ENCODE measurements at places on chromosomes 5 and 9.

GRCh38 chr5:50962934-50963872, 296.8 kb downstream of the PARP8 start:
- peak; percentile 63 for DNase-seq

- no peak for DNase-seq
Measured at GRCh38 chr5:148861088-148861487, 34.7 kb downstream of the ADRB2 start.

DNA sequence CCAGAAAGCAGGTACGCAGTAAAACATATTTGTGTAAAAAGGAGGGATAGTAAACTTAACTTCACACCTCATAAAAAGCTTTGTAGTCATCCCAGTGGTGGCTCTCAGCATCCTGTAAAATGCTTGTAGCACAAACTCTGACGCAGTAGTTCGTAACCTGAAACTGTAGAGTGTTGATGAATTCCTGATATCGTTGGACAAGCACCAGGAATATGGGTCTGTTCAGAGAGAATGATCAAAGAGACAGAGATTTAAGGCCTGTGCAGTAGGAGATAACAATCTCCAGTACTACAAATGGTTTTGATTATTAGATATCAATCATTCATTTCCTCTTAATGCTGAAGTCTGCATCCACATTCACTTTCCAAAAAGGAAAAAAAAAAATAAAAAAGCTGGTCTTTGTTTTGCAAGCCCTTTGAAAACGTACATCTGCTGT, 148.5 kb downstream of the KIAA0825 start:
- no peak for DNase-seq

- no peak for DNase-seq
Measured at GRCh38 chr5:11700391-11700790, 203.9 kb downstream of the CTNND2 start.

DNA sequence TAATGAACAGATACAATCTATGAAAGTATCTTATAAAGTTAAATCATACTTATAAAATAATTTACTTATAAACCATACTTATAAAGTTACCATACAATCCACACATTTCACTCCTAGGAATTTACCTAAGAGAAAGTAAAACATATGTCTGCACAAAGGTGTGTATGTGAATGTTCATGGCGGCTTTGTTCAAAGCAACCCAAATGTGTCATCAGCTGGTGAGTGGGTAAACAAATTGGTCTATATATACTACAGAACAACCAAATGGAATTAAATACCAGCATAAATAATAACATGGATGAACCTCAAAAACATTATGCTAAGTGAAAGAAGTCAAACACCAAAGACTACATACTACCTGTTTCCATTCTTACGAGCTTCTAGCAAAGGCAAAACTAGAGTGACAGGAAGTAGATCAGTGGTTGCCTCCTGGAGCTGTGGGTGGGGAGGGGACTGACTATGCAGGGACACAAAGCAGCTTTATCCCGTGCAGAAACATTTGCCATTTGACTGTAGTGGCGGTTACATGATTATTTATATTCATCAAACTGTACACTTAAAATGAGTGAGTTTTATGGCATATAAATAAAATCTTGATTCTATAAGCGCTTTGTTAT, 10.6 kb downstream of the TRAF1 start:
- no peak for DNase-seq

- no peak for DNase-seq
Measured at GRCh38 chr5:78751872-78752271, 103.3 kb upstream of the LHFPL2 start.

- DNase-seq = no peak
Measured at GRCh38 chr5:35881758-35882157, 25.1 kb downstream of the IL7R start.

GRCh38 chr5:53369681-53370080, 110.7 kb upstream of the FST start:
- DNase-seq = no peak

DNA sequence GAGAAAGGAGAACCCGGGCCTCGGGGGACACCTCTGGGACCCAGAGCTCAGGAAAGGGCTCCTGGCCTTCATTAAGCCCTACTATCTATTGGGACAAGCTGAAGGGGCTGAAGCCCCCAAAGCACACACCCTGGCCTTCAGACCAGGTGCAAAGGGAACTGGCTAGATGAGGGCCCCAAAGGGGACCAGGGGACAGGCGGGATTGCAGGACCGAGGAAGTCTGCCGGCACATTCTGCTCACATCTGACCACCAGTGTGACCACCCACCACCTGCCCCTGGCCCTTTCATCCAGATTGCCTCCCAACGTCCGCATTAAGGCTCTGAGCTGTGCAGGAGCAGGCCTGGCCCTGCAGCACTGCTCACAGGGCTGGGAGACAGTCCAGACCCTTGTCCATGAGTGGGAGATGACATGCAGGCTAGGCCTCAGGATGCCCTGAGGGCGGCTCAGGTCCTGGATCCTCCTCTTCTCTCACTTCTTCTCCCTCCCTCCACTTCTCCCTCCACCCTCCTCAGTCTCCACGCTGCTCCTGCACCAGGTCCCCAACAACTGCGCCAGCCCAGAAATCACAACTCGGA, 19.2 kb downstream of the PSD2 start:
- DNase-seq = no peak

GRCh38 chr5:112737070-112737462, 619 bp upstream of the APC start:
- DNase-seq = no peak

DNA sequence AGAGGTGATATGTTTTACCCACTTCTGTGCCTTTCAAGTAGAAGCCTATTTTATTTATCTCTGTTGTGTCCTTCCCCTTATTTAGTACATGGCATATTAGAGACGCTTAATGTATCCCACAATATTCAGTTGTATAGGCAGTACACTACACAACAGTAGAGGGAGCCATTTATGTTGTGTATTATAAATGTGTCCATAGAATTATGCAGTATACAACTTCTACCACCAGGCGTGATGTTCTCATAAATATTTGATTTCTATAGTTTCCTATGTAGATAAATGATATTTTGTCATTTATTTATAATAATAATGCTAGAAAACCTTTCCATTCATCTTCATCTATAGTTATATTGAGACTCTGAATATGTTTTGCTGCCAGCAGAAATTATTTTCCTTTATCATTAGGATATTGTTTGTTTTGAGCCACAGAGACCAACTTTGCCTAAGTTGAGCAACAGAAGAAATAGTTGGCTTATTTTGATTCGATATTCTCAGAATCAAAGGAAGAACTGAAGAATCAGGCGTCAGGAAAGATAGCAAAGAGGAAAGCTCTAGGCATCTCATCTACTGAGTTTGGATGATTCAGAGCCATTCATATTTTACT, 81.7 kb downstream of the ADAMTS19 start:
- DNase-seq = peak; percentile 68

DNA sequence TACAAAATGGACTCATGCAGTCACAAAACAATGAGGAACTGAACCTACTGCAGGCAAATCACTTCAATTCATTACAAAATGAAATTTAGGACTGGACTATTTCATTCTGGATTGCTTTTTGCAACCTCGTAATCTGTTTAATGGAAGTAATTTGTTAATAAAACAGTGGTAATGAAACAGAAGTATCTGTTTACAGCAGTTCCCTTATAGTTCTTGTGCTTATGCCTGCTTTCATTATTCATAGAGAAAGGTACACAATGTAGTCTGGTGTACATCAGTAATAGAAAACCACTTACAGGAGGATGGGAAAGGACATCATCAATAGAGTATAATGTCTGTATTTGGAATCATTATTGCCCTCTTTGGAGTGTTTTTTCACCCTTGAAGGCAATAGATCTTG, 389.2 kb upstream of the NUDT12 start:
- no peak for DNase-seq

DNA sequence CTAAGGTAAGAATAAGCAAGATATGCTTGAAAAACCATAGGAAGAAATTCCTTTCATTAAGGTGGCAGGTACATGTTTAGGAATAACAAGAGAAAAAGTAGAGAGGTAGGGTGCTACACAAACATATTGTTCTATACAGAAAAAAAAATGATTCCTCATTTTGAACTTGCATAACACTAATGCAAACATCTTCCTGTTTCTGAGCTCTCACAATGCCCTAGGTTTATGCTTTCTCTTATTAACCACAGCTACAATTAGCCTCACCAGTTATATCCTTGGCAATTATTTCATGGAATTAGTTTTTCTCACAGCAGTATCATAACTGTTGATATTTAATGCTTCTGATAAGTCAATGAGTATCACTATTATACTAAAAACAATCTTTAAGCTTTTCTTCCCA, 20.7 kb downstream of the CEMIP2 start:
- no peak for DNase-seq

DNA sequence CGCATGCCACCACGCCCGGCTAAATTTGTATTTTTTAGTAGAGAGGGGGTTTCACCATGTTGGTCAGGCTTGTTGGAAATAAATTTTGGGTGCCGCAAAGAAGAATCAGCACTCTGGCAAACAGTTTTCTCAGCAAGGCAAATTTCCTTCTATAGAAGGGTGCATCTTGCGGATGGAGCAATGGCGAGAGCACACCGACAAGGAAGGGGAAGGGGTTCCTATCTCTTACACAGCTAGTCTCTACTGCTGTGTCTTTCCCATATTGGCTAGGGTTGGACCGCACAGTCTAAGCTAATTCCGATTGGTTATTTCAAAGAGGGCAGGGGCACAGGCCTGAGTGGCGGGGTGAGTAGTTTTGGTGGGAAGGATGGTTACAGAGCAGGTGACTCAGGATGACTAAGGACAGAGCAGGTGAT, 707 bp downstream of the GTF3C5 start:
- DNase-seq = peak; percentile 19

DNA sequence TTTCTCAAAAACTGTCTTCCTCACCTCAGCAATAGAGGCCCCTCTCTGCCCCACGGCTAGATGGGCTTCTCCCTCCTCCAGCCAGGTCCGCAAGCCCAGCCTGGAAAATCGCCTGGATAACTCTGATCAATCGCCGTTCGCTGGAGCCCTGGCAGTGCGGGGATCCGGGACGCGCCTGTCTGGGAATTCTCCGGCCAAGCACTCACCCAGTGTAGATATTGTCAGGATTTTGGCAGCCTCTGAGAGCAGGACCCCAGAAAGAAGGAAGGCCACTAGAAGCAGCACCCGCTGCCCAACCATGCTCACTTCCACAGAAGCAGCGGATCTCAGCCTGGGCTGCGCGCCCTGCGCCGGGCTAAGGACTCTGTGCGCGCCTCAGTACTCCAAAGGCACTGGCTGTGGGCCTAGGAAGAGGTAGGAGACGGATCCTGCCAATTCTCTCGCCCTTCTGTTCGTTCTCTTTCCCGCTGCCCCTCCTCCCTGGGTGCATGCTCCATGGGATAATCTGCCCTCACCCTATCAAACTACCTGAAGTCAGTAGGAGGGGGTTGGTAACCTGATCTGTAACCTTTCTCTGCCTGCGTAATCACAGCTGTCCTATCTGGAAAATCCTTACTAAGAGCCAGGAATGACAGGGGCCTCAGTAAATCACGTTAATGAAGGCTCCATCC, at the start of gene UGT3A1:
Gene UGT3A1, minus strand, starts transcription at position 450 of the 671 bp plus-strand sequence. Its CDS starts 150 bp downstream, at position 300.
- DNase-seq = no peak

DNA sequence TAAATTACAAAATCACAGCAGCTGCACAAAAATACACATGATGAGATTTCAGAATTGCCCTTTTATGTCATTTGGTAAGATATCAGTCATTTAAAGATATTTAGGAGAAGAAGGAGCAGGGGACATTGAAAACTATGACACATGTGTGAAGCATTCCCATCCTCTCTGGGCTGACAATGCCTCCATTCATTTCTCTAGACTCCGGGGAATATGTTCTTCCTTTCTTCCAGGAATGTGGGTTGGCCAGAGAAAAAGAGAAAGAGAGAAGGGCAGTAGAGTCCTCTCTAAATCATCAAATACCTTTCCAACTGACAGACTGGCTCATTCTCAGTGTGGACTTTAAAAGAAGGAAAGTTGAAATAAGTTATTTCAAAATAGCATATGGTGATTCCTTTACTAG, 205.6 kb upstream of the ADAMTSL1 start:
- peak; percentile 30 for DNase-seq

GRCh38 chr9:129597355-129598088, 23.4 kb downstream of the C9orf50 start:
- peak; percentile 38 for DNase-seq

- no peak for DNase-seq
Measured at GRCh38 chr5:18102733-18103132, 468.5 kb downstream of the TAF11L14 start.

DNA sequence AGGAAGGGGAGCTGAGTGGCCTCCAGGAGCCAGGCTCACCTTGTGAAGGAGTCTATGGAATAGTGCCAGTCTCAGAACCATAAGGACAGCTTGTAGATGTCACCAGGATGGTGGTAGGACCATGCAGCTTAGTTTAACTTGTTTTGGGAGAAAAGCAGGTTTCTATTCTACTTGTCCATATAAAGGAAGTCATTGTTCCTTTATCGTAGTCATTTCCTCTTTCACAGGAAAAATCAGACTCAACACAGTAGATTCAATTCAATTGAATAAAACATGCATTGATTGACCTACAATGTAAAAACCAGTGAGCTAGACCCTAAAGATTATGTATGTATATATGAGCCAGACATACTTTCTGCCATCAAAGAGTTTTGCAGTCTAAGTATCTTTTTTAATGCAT, 53.3 kb downstream of the MEGF10 start:
- DNase-seq = no peak

DNA sequence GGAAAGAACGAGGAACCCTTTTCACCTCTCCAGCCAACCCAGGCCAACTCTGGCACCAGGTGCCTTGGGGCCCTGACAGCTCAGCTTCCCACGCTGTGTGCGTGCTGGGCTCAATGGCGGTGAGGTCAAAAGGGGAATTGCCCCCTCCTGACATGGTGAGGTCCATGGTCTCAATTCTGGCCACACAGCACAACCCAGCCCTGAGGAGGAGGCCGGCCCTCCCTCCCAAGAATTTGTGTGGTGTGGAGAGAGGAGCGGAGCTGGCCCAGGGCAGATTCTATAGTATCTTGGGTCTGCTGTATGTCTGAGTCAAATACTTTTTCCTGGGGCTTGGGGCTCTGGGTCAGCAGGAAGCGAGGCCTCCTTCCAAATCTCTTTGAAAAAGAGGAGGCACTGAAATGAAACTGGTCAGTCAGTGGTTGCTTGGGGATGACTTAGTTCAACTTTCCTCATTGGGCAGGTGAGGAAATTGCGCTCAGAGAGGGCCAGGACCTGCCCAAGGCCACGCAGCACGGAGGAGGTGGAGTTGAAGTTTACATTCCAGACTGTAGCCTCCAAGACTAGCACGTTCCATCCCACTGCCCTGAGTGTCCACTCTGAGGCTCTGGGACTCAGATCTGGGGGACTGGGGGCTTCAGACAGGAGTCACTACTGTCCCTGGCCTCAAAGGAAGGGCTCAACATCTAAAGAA, 15.6 kb downstream of the COL27A1 start:
- no peak for DNase-seq
